Activated CD8-positive, alpha-beta memory T cell treated with anti-CD3 and anti-CD28 coated beads for 1 hour (primary cell): ENCODE measurements at places on chromosomes 3 and 15.

DNA sequence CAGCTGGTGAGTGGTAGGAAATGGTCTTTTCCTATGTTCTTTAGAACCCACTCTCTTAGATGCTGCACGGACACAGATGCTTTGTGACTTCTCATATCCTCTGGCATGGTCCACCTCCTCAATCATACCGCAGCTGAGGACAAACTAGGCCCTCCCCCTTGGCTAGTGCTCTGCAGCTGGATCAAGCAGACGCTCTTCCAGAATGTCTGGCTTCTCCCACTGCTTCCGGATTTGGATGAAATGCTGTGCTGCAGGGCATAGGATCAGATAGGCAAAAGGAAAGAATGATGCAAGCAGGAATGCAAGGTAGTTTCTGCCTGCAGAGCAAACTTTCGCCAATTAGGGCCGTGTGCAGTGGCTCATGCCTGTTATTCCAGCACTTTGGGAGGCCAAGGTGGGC lies 75.7 kb upstream of the SLC4A7 start:
- DNase-seq, result no peak

DNA sequence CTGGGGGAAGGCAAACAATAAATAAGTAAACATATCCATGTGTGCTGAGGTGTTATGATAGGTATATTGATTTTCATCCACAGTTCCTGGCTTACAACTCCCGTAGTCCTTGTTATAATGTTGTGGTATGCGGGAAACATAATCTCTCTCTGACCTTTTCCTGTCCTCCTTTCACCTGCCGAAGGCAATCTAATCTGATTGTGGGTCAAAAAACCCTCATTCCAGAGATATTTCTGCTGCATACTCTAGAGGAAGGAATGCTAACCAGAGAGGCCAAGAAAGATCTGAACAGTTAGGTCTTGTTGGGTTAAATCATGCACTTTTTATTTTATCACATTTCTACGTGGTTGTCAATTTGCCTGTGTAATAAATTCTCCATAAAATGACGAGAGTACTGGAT lies 383.6 kb upstream of the SEMA6D start:
- DNase-seq, result no peak

DNA sequence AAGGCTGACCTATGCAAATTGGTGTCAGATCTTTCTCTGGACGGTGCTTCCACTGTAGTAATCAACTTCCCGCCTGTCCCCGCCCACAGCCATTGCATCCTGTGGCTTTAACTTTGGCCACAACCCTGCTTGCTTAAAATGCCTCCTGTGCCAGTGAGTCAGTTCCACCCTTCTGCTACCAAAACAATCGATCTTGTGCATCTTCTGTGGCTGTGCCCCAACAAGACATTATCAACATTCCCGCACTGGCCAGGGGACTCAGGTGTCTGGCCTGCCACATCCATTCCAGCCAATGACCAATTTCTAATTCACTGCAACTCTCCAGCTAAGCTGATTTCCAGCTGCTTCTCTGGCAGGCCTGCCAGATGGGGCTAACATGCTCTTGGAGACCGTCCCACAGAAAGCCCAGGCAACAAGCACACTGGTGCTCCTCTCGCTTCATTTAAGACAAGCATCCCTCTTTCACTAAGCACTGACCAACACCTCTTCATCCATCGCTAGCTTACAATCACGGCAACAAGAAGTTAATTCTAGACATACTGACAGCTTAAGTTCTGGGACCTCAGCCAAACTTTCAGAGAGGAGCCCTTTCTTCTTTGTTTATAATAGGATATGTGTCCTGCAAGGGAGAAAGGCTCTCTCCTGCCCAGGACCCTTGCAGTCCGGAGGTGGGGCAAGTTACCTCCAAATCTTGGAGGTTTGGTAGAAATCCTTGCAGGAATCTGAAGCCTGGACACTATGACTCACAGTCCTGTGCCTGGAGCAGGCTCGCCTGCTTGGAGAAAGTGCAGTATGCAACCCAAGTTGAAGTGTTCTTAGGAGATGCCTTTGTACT lies 6.7 kb downstream of the CA12 start:
- no peak for DNase-seq

DNA sequence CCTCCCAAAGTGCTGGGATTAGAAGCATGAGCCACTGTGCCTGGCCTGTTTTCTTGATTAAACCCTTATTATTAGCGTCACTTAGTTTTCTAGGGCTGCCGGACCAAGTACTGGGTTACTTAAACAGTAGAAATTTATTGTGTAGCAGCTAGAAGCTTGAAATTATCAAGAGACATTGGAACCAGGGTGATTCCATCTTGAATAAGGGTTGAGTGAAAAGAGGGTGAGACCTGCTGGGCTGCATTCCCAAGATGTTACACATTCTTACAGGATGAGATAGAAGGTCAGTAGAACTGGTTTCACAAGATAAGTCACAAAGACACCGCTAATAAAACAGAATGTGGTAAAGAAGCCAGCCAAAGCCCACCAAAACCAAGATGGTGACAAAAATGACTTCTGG lies 18.6 kb upstream of the FSTL1 start:
- DNase-seq, result no peak

DNA sequence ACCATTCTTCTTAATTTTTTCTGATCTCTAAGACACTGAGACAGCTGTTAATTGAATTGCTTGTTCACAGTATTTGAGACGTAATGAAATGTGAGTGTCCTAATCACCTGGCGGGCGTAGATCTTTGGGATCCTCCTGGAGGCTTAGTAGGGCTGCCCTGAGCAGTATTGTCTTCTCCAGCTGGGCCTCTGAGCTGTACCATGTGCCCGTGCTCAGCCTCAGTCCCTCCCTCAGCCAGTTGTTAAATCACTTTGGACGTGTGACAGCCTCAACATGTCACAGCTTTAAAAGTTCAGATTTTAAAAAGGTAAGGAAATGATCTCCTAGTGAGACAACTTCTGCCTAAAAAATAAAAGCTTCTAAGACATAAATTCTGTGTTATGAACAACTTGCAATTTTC lies 35.5 kb downstream of the IGF1R start:
- DNase-seq, result no peak

GRCh38 chr15:22226034-22226790 lies 145.9 kb downstream of the OR4M2 start:
- DNase-seq, result no peak

DNA sequence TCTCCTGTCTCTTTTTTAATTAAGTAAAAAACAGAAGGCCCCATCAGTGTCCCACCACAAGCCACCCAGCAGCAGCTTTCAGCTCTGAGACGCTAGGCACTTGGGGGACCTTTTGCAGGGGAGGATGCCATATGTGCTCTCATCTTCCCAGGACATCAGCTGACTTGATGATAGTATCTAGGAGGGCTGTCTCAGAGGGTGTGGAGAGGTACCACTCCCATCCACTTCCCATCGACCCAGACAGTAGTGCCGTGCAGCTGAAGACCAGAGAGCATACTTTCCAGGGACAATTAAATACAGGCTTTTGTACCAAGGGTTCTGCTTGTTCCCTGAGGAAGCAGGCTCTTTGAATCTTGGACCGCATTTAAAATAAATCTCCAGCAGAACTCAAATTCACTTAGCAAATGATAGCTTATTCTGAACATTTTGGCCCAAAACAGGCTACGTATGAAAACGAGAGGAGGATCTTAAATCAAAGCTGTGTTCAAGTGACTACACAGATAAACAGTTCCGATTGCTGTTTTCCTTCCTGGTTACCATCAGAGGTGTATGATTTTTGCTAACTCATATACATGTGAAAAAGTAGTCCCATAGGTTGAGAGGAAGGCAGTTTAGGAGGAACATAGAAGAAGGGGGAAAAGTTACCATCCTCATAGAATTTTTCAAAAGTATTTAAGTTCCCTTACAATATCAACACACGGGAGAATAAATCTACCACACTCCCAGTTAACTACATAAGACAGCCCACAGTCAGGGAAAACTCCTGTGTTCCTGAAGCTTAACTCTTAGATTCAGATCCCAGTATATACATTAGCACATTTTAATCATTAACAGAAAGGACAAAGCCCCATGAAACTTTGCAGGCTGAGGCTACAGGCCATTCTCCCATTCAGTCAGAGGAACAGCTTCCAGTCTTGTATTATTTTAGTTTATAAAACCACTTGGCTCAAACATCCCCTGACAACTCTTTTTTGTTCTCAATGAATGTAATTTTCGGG lies 9.5 kb downstream of the WNT5A start:
- DNase-seq, result no peak

- no peak for DNase-seq
Measured at GRCh38 chr3:128763967-128764366, 38.0 kb downstream of the RAB7A start.

- DNase-seq, result no peak
Measured at GRCh38 chr15:57919754-57920153, 145.8 kb downstream of the ALDH1A2 start.

- DNase-seq, result no peak
Measured at GRCh38 chr3:86967062-86967461, 23.9 kb downstream of the VGLL3 start.

GRCh38 chr3:118938183-118938961 lies 96.3 kb downstream of the IGSF11 start:
- DNase-seq, result no peak

DNA sequence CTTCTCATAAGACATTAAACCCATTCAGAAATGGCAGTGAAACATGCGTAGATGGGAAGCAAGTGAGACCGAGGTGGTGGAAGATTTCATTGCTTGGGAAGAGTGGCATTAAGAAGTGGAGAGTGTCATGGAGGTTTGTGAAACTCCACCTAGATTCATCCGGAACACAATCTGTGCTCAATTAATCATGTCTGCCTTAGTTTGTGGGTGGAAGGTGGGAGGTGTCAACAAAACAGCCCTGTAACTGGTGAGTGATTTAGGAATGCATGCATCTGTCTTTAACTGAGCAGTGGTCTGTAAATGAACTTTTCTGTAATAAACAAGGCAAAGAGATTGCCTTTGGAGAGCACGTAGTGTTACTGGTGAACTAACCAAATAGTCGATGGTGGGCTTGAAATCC lies 113.7 kb downstream of the WNT5A start:
- DNase-seq, result no peak

GRCh38 chr3:61617041-61617440 lies 55.7 kb downstream of the PTPRG start:
- DNase-seq, result no peak

GRCh38 chr15:25391971-25392721 lies 46.7 kb downstream of the UBE3A start:
- no peak for DNase-seq
